ENCODE measurements at places on chromosomes 1 and 21.

DNA sequence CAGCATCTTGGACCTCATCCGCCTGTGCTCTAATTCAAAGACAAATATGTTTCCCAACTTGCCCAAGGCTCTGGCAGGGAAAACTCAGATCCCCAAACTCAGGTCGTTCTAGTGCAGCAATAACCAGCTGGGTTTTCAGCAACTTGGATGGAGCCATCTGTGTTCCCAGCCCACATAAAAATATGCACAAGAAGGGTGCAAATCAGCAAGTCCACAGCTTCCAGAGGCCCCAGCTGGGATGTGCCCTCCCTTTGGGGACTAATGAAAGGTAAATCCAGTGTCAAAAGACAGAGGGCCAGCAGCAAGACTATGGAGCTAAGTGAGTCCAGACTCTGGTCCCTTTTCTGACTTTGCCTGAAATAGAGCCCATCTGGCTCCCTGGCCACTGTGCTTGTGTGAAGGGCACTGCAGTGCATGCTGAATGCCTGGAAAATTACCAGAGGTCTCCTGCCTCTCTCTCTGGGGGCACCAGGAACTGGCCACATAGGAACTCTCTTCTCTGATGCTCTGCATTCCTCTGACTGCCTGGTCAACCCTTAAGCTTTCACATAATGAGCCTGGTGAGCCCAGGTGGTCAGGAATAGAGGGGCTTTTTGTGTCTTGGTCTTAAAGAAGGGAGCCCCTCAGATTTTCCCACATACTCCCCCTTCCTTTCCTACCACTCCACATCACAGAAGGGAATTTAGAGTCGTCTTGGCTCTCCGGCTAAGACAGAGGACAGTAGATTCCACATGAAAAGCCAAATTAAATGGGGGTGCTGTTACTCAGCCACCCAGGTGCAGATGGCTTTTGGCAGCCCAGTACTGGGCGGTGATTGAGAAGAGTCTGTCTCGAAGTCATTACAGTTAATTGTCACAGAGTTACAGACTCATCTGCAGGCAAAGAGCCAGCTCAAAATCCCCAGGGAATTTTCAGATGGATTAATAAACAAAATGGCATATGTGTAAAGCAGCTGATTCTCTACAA lies 88.1 kb upstream of the C1orf21 start:
- DNase-seq = no peak

DNA sequence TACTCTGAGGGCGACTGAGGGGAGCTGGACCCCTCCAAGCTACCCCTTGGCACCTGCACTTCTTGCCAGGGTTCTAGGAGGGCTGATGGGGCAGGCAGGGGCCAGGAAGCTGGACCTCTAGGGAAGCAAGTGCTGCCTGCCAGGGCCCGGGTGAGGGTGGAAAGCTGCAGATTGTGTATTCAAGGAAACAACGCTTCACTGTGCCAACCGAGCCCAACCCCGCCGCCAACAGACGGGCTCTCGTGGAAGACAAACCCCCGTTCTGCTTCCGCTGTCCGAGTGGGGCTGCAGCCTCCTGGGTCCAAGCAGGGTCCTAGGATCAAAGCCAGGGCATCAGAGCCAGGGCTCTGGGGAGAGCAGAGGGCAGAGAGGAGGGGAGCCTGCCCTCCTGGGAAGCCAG lies 3.2 kb downstream of the EFHD2 start:
- no peak for DNase-seq

DNA sequence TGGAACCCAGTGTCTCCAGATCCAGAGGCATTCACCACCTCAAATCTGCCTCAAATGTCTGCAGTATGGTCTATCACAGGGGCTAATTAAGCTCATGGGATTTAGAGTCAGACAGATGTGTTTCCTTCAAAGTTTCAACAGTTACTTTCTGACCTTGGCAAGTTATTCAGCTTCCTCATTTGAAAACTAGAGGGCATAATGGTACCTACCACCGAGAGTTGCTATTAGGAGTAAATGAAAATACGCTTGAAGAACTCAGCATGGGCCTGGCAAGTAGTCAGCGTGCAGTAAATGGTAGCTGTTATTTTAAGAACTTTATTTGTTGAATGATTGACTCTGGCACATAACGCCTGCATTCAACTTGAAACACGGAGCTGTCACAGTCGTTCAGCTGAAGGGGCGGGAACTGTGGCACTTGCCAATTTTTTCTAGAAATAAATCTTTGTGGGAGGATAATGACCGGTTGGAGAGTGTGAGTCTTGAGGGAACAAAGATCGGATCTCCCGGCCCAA lies 1.2 kb upstream of the CAP1 start:
- DNase-seq = no peak

- DNase-seq = no peak
These were observed 61.5 kb downstream of the SLC37A1 start for GRCh38 chr21:42575111-42575510.

- DNase-seq = no peak
These were observed 39.1 kb downstream of the CLIC6 start for GRCh38 chr21:34707876-34708325.

All from stimulated activated CD8-positive, alpha-beta memory T cell treated with anti-CD3 and anti-CD28 coated beads, Interleukin-7, amount 100 ng/mL, for 4 hours (primary cell).